ENCODE measurements at places on chromosomes 1 and 21. TPM values are rescaled to one million over a fixed set of nuclear protein-coding genes. Genes with fewer than 3 reads are reported as not detected.

- no peak for DNase-seq
These were observed 228.2 kb upstream of the USP24 start for GRCh38 chr1:55443175-55443915.

Gene KRTAP19-3
- polyA plus RNA-seq: not detected

Gene PDPN
- not detected for polyA plus RNA-seq

DNA sequence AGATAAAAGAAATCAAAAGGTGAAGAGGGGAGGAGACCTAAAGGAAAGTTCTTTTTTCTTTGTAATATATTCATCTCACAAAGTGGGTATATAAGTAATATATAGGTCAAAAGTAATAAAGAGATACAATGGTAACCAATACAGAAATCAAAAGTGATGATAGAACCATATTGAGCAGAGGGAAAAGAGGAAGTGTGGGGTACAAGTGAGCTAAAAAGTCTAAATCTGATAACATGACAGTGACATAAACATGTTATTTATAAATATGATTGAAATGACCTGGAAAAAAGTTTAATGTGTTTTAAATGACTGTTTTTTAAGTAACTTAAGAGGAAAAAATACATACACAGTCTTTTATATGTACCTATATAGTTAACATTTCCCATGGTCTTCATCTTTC lies 70.5 kb downstream of the MRPL39 start:
- no peak for DNase-seq

Gene FLG
- not detected for polyA plus RNA-seq

- DNase-seq: no peak
These were observed 291.6 kb downstream of the SMYD3 start for GRCh38 chr1:246215510-246215903.

Gene KRTAP19-1
- not detected for polyA plus RNA-seq

GRCh38 chr1:82722608-82723007 lies 921.9 kb downstream of the ADGRL2 start:
- no peak for DNase-seq

DNA sequence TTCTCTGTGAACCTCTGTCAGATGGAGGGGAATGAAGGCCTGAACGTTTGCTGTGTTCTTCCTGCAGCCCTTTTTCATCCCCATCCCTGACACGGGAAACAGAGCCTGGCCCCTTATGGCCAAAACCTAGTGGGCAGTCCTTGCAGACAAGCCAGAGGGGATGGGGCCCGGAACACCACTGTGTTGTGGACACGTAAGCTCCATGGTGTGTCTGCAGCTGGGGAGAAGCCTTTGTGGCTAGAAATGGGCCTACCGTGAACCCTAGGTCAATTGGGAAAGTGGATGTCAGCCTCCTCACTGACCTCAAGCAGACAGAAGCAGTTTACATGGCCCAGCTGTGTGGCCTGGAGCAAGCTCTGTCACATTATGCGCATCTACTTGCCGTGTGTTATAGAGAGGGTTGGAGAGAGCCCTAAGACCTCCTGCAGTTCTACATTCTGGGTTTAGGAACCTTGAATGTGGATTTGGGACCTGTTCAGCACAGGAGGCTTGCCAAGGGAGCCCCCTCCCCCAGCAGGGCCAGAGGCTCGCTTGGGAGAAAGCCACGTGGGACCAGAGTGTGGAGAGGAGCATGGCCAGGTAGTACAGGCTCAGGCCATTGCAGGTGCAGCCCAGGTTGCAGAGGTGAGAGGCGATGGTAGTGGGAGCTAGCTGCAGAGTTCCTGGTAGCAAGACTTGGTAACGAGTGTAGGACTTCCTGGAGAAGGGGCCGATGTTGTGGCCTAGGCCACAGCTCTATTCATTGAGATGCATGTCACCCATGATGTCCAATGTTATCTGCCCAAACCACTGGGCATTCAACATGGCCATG lies 20.7 kb downstream of the PARS2 start:
- no peak for DNase-seq

DNA sequence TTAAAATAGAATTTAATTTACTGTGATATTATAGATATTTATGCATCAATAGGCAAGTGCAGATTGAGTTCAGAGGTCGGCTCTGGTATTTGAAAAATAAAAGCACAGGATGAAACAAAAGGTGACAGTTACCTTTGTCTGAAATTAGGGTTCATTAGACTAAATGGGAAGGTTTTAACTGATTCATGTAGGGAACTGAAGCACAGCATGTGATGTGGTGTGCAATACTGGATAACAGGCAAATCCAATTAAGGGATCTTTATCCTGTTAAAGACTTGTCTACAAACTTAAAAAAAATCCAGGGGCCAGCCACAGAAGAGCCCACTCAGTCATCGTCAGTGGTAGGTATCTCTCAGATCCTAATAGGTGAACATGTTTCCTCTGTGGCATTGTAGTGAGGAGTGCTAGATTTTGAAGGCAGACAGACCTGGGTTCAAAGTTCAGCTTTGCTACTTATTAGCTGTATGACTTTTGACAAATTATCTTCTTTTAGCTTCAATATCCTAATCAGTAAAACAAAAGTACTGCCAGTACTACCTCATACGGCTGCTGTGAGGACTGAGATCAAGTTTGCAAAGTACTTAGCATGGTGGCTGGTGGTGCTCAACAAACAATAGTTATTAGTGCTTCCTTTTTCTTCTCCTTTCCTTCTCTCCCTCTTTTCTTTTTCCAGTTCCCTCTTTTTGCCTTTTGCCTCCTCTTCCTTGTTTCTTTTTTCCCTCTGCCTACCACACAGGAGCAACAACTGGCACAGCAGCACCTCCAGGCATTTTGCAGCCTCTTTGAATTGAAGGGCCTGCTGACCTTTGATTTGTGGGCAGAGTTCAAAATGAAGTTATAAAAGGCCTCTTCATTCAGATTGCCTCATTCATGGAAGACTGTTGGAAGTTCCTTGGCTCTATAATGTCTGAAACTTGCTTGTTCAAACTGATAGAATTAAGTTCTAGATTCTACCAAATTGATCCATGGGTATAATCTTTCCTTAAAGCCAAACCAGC lies 44.9 kb upstream of the FOXD3 start:
- no peak for DNase-seq

DNA sequence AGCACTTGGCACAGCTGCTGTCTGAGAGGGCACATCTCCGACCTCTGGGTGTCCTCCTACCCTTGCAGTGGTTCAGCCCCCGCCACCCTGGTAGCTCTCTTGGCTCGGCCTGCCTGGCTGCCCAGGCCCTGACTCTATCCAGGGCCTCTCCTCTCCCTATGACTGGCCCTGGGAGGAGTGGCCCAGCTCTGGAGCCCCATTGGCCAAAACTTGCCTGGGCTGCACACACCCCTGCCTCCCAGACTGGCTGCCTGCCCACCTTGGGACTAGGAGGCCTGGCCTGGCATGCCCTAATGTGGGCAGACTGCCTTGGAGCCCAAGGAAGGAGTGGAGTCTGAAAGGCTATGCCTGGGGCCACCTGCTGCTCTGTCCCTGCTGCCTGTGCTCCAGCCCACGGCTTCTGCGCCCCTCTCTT lies 33.6 kb downstream of the ACOT11 start:
- DNase-seq: no peak

DNA sequence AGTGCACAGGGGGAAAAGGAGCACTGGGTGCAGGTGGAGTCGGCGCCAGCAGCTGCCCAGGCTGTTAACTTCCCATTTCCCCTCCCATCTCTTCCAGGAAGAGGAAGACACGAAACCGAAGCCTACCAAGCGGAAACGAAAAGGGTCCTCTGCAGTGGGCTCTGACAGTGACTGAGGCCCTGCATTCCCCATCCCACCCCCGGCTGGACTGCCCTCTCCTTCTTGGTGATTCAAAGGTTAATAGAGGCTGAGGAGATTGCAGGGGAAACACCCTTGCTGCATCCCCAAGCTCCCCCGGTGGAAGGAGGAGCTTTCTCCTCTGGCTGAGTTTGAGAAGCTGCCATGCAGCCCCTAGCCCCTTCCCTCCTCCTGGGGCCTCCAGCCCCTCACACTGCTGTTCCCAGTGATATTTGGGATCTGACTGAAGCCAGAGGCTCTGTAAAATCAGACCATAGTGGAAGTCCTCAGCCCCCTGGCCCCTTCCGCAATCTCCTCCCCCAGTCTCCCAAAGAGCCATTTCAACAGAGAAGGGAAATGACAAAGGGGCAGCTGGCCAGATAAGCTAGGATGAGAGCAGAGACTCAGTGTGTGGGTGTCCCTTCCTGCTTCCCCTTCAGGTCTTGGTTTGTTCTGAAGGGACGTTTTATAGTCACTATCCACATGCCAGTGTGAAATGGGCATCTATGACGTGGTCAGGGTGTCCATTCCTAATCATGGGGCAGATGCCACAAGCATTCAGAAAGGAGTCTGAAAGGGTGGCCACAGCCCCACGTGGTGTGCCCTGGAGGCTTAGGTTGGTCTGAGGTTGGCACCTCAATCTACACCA lies 1.9 kb upstream of the SLC27A3 start:
- DNase-seq: no peak

- no peak for DNase-seq
These were observed 37.3 kb upstream of the TMEM125 start for GRCh38 chr1:43232482-43232881.

Gene SLC30A7
- 14.8 TPM for polyA plus RNA-seq

Gene AMPD1
- 0.30 TPM for polyA plus RNA-seq

DNA sequence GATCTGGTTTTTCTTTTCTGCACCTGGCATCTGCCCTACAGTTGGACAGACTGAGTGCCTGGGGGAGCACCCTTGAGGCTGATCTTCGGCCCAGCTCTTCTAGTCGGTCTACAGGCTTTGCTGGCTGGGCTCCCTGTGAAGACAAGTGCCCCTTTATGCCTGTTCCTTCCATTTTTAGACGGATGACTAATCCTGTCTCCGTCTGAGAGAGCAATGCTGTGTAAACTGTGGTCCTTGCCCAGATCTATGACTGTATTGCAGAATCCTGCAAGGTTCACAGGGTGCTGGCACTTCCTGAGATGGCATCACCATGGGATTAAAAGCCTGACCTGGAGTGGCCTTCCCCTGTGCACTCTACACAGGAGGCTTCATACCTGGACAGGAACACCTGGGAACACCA lies 47.6 kb upstream of the SAMD13 start:
- DNase-seq: no peak

GRCh38 chr1:35285771-35286606 lies 17.5 kb downstream of the ZMYM4 start:
- DNase-seq: no peak

DNA sequence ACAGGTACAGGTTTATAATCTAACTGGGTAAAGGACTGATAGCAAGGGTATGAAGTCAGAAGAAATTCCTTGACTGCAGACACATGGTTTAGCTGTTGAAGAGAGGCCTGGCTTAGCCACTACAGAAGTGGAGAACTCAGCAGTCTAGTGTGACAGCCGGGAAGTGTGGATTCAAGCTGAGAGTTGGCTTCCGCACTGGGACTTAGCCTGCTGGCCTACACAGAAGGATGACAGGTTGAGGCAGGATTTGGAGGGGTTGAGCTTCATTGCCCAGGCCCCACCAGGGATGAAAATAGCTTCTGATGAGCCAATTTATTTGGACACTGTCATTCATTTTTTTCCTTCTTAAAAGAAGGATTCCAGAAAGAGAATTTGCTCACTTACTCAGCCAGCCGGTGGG lies 284.4 kb downstream of the PCP4 start:
- DNase-seq: no peak

- DNase-seq: peak; percentile 31
These were observed 1.1 kb upstream of the ELAPOR1 start for GRCh38 chr1:109112652-109113285.

GRCh38 chr1:153291514-153291913 lies 21.2 kb downstream of the PGLYRP3 start:
- DNase-seq: peak; percentile 21

- no peak for DNase-seq
These were observed 539.2 kb upstream of the PRMT6 start for GRCh38 chr1:106517224-106517623.

Data from GM12878 (cell line).